ENCODE measurements at places on chromosomes 2 and 18.

GRCh38 chr18:74906184-74906583 lies 302.8 kb downstream of the PTGR3 start:
- no peak for DNase-seq

DNA sequence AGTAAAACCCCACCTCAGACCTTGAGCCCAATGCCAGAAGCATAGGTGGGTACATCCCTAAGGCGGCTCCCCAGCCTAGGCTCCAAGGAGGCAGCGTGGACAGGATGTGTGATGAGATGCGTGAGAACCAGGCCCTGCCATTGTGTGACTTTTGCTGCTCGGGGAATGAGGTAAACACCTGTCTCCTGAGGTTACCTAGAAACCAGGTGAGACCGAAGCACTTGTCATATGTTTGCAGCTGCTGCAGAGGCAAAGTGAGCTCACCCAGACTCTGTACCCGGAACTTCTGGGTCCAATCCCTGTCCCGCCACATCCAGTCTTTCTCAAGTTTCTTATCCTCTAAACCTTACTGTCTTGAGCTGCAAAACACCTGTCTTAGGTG lies 3.4 kb downstream of the FBLN7 start:
- no peak for DNase-seq

DNA sequence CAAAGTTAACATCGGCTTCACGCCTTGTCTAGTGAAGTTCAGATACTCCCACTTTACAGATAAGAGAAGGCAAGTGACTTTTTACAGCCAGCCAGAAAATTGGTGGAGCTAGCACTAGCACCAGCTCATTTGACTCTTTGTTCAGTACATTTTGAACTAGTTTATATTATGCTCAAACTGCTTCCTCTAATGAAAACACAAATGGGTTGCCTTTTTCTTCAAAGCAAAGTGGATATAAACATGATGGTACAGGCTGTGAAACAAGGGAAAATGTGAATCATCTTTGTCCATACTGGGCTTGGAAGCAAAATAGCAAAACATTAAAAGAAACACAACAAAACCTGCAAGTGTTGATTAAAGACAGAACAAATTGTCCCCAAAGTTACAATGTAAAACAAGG lies 99.6 kb upstream of the LHCGR start:
- no peak for DNase-seq

DNA sequence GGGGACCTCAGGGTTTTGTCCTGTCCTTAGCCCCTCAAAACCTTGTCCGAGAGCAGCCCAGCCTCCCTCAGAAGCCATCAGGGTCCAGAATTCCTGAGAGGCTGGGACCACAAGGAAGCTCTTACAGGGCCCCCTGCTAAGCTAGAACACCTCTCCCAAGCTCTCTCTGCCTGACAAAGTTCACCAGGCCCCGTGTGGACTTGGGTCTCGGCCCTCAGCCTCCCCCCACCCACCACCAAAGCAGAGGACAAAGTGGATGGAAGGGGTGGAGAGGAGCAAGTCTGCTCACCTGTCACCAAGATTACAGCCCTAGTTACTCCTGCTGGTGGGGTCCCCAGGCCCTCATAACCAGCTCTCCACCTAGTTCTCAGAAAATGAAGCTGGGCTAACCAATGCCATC lies 16.8 kb downstream of the RAB11FIP5 start:
- no peak for DNase-seq

GRCh38 chr2:96903815-96904214 lies 33.9 kb upstream of the SEMA4C start:
- DNase-seq = no peak

- DNase-seq = no peak
Measured at GRCh38 chr2:1617425-1618021, 126.8 kb downstream of the PXDN start.

- DNase-seq = no peak
Measured at GRCh38 chr2:39379643-39380524, 57.2 kb downstream of the MAP4K3 start.

DNA sequence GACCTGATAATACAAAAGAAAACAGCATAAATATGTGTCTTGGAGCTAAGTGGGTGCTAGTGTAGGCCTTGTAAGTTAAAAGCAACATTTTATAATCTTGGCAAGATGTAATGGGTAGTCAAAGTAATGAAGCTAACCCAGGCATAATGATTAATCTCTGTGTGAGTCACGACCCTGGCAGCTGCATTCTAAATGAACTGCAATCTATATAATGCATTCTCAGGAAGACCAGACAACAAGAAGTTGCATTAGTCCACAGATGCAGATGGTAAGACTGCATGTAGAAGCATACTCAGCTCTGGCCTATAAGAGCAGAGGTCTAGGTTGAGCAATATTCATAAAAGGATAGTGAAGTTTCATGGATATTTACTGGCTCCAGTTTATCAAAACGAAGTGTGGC lies 85.6 kb upstream of the ETAA1 start:
- no peak for DNase-seq

GRCh38 chr18:59917422-59917821 lies 17.6 kb downstream of the PMAIP1 start:
- no peak for DNase-seq

DNA sequence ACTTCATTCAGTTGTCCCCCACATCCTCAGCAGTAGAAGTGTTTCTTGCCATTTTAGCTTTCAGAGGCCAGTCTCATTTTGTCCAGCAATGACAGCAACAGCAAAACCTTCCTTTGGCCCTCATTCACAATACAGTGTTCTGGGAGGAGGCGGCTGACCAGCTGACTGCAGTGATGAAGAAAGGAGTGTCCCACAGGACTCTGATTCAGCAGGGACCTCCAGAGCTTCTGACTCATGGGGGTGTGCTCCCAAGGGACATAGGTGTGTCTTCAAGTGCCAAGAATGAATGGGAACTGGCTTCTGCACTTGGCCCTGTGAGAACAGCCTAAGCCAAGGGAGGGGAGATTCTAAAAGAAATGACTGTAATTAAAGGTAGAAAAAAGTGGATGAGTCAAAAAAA lies 147.0 kb upstream of the PELI1 start:
- no peak for DNase-seq

- no peak for DNase-seq
Measured at GRCh38 chr2:187404431-187405110, 43.5 kb downstream of the CALCRL start.

- DNase-seq = no peak
Measured at GRCh38 chr2:144217853-144218633, 301.9 kb downstream of the ZEB2 start.

- DNase-seq = no peak
Measured at GRCh38 chr2:45177870-45178269, 168.6 kb upstream of the SIX2 start.

GRCh38 chr18:70128271-70128670 lies 77.2 kb downstream of the RTTN start:
- DNase-seq = no peak

GRCh38 chr2:3466482-3466863 lies 52.9 kb downstream of the ADI1 start:
- no peak for DNase-seq

DNA sequence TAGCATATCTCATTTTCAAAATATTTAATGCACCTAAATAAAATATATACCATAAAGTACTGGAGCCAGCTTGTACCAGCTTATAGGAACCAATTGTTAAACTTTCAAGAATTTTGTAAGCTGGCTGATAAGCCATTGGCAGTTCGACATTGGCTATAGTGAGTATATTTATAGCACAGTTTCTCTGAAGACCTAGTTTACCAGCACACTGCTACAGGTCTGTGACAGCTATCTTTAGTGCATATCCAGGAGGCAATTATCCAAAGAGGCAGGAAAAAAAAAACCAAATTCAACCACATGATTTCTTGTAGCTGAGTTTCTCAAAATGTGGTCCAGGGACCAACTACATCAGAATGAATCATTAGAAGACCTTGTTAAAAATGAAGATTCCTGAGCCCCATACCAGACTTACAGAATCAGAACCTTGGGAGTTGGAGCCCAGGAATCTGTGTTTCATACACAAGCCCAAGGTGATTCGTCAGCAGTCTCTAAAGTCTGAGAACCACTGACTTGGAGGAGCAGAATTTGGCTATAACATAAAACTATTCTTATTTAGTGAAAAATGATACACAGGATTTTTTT lies 279.0 kb upstream of the NRP2 start:
- DNase-seq = no peak

DNA sequence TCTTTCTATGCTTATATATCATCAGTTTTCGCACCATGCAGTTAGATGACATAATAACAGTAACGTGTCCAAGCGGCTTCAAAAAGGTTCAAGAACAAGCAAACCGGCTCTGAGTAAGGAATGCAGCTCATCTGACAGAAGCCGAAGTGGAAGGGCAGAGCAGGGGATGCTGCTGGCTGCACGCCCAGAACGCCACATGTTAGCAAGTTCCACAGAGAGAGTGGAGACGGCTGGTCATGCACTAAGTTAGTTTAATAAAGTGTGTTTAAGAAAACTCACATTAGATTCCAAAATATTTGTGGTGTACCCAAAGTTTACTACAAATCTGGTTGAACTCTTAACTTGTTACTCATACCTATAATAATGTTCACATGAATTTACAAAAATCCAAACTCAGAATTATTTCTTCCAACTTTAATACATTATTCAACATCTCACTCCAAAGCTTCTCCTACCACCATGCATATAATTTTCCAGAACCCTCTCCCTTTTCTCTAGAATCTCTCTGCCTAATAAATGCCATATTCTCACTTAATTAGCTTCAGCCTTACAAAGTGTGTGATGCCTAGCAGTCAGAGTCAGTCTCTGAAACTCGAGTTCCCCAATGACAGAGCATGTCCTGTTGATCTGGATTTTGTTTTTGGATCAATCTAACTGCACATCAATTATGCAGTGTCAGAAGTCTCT lies 170.0 kb downstream of the DNAH7 start:
- no peak for DNase-seq

DNA sequence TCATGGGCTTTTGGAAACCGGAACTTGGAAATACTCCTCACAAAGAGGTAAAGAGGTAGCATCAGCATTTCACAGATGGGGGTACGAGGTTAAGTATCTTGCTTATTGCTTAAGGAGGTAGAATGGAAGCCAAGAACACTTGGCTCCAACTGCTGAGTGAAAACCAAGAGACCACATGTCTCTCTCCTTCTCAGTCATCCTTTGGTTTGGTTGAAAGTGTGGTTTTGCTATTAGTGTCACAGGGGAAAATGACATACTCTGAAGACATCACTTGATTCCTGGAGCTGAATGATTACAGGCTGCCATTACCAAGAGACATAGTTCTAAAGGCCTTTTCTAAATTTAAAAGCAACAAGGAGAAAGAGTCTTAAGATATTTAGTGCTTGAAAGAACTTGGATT lies 41.5 kb downstream of the ANTXR1 start:
- no peak for DNase-seq

DNA sequence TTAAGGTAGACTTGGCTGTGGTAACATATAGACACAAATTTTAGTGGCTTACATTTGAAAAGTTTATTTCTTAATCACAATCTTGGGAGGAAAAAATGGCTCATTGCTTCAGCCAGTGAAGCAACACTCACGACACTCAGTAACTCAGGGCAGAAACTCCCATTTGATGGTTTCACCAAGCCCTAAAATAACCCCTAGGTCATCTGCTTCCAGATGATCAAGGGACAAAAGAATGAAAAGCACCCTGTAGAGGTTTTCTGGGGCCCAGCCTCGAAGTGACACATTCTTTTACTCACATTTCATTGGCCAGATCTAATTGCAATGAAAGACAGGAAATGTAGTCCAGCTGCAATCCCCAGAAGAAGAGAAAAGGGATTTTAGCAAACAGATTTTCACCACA lies 275.9 kb downstream of the TMX3 start:
- no peak for DNase-seq

Data from stimulated activated CD8-positive, alpha-beta memory T cell treated with anti-CD3 and anti-CD28 coated beads, Interleukin-7, amount 100 ng/mL, for 4 hours (primary cell).